ENCODE measurements at places on chromosomes 11 and 22. TPM values are rescaled to one million over a fixed set of nuclear protein-coding genes. Genes with fewer than 3 reads are reported as not detected.

Gene ZBTB16
- total RNA-seq: 61.5 TPM

Gene CCDC15
- total RNA-seq: 0.40 TPM

Gene KCNK7
- 0.28 TPM for total RNA-seq

Gene RFPL2
- total RNA-seq: not detected

Gene AMOTL1
- 46.6 TPM for total RNA-seq

Gene DEPDC7
- 0.97 TPM for total RNA-seq

Measured in right cardiac atrium (tissue), 5 donors.